ENCODE measurements at places on chromosomes 7 and 10.
A peak's percentile ranks its signal among the peaks of the same experiment; 100 is the strongest.

DNA sequence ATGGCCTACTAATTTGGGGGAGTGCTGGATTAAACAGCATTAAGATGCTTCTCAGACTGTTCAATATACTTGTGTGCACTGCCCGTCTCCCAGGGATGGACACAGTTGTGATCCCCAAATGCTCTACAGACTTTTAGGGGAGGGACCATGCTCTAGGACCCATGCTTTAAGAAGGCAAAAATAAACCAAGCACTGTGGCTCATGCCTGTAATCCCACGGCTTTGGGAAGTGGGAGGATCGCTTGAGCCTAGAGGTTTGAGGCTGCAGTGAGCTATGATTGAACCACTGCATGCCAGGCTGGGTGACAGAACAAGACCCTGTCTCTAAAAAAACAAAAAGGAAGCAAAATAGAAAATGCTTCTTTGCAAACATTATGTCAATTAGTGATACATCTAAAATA, 102.6 kb downstream of the VOPP1 start:
- H3K4me3 ChIP-seq, result no peak overlapping the region
- no peaks in the 10 kb centered on the region for H3K4me1 ChIP-seq
- H3K36me3 ChIP-seq, result no peaks in the 10 kb centered on the region
- H3K27me3 ChIP-seq, result no peaks in the 10 kb centered on the region
- H3K27ac ChIP-seq, result no peak overlapping the region
- DNase-seq, result no peak

GRCh38 chr7:29877196-29877595, 70.9 kb downstream of the WIPF3 start:
- H3K27ac ChIP-seq, result no peak overlapping the region
- no peaks in the 10 kb centered on the region for H3K36me3 ChIP-seq
- DNase-seq, result no peak
- H3K4me1 ChIP-seq, result no peaks in the 10 kb centered on the region

DNA sequence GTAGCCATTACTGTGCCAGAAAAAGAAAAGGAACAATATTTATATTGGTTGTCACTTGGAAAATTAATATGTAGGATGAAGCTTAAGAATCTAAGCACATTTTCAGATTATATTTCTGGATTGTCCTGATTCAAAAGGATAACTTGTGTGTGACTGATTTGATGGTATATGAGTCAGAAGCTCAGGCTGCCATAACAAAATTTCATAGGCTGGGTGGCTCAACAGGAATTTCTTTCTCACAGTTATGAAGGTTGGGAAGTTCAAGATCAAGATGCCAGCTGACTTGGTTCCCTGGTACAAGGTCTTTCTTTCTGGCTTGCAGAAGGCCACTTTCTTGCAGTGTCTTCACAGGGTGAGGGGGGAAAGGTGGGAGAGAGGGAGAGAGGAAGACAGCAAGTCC, 108.5 kb downstream of the ST7 start:
- no peaks in the 10 kb centered on the region for H3K4me1 ChIP-seq
- H3K27me3 ChIP-seq, result no peaks in the 10 kb centered on the region
- no peak for DNase-seq

- no peak overlapping the region for H3K4me3 ChIP-seq
- no peak overlapping the region for H3K27ac ChIP-seq
- H3K27me3 ChIP-seq, result no peaks in the 10 kb centered on the region
- no peaks in the 10 kb centered on the region for H3K36me3 ChIP-seq
- DNase-seq, result no peak
These were observed 1391.1 kb upstream of the LRRTM3 start for GRCh38 chr10:65534771-65535170.

GRCh38 chr7:81408728-81409127, 361.1 kb downstream of the HGF start:
- no peak overlapping the region for H3K27ac ChIP-seq
- no peaks in the 10 kb centered on the region for H3K4me1 ChIP-seq
- DNase-seq, result no peak

DNA sequence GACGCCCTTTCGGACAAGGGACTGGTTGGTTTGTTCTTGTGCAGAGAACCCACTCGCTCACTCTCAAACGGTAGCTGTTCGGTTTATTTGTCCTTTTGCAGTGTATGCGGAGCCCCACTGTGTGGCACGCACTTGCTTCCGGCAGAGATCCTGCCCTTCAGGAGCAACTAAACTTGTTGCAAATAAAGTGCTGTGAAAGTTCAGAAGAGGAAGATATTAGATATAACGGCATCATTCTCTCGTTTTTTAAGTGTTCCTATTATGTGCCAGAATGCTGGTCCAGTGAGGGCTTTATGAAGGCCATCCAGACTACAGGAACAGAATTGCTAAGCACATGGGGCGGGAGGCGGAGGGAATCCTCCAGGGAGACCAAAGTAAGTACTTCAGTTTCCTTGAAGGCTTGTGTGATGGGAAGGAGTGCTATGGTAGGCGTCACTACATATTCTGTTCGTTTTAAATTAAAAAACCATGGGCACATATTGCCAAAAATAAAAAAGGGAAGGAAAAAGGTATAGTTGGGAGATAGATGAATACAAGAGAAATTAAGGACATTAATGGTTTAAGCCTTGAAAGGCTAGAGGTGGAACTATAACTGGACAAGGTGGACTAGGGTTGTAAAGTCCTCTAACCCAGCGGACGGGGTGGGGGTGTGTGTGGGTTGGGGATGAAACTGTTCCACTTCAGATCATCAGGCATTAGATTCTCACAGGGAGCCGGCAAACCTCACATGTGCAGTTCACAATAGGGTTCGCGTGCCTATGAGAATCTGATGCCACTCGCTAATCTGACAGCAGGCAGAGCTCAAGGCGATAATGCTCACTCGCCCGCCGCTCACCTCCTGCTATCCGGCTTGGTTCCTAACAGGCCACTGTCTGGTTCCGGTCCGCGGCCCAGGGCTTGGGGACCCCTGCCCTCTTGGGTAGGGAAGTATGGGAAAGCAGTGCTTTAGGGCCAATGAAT, 704 bp upstream of the ERLIN1 start:
- no peaks in the 10 kb centered on the region for H3K27me3 ChIP-seq
- peak overlapping the region; percentile 76 for H3K27ac ChIP-seq
- DNase-seq, result peak; percentile 24
- peak overlapping the region; percentile 71 for H3K4me3 ChIP-seq
- H3K4me1 ChIP-seq, result peaks cover 4% of the 10 kb centered on the region

GRCh38 chr10:120931423-120931822, 80.3 kb downstream of the WDR11 start:
- H3K27ac ChIP-seq, result no peak overlapping the region
- H3K36me3 ChIP-seq, result no peaks in the 10 kb centered on the region
- no peaks in the 10 kb centered on the region for H3K4me1 ChIP-seq
- H3K4me3 ChIP-seq, result no peak overlapping the region
- DNase-seq, result no peak

- DNase-seq, result no peak
- H3K4me3 ChIP-seq, result no peak overlapping the region
- H3K36me3 ChIP-seq, result no peaks in the 10 kb centered on the region
- no peaks in the 10 kb centered on the region for H3K4me1 ChIP-seq
- H3K27ac ChIP-seq, result no peak overlapping the region
These were observed 13.1 kb upstream of the LIPF start for GRCh38 chr10:88651101-88651551.

DNA sequence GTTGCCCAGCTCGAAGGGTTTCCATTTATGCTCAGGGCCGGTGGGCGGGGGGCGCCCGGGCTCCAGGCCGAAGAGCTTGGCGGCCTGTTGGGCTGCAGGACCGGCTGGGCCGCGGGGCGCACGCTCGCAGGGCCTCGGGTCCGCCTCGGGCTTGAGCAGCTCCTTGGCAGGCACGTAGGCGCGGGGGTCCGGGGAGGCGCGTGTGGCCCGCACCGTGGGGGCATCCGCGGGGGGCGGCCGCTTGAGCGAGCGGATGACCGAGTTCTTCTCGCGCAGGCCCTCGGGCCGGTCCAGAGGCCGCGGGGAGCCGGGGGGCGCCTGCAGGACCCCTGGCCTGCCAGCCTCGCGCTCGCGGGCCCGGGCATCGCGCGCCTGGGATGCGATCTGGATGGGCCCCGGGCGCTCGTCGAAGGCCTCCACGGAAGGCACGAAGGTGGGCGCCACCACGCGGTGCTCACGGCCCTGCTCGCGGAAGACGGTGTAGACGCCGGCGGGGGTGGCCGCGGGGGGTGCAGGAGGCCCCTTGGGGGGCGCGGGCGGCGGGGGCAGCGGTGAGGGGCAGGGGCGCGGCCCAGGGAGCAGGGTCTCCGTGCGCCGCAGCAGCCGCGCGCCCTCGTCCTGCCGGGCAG, 35.2 kb downstream of the TNRC18 start:
- no peak overlapping the region for H3K27ac ChIP-seq
- H3K4me3 ChIP-seq, result no peak overlapping the region
- peaks cover 6% of the 10 kb centered on the region for H3K4me1 ChIP-seq

DNA sequence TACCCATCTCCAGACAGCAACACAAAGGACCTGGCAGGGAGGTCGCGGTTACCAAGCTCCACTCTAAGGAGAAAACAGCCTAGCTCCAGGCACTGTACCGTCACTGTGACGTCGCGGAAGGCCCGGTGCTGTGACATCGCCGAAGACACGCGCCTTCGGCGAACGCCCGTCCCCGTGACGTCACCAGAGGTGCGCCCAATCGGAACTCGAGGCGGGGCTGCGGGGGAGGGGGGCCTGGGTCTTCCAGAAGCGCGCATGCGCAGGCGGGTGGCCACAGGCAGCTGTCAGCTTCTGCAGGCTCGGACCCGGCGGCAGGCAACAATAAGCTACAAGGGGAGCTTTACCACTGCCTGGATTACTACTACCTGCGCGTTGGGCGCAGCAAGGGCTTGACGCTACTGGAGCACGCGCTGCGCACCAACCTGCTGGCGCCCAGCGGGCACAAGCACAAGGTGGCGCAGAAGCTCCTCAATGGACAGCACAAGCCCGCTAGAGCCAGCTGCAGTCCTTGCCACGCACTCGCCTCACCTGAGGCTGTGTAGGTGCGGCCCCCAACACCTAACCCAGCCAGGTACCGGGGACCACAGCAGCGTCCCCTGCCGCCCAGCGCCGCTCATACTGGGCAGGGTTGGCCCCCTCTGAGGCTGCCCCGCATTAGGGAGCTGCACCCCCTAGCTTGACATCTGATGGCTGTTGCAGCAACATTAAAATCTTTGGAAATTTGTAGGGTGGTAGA, 208.4 kb downstream of the TPST1 start:
- DNase-seq, result peak; percentile 52
- no peaks in the 10 kb centered on the region for H3K4me1 ChIP-seq
- peak overlapping the region; percentile 40 for H3K4me3 ChIP-seq
- H3K27ac ChIP-seq, result peak overlapping the region; percentile 43
- H3K36me3 ChIP-seq, result no peaks in the 10 kb centered on the region

- H3K27me3 ChIP-seq, result no peaks in the 10 kb centered on the region
- H3K4me3 ChIP-seq, result no peak overlapping the region
- no peak overlapping the region for H3K27ac ChIP-seq
- no peaks in the 10 kb centered on the region for H3K36me3 ChIP-seq
- no peaks in the 10 kb centered on the region for H3K4me1 ChIP-seq
- no peak for DNase-seq
These were observed 135.9 kb downstream of the ARHGAP12 start for GRCh38 chr10:31792745-31793144.

DNA sequence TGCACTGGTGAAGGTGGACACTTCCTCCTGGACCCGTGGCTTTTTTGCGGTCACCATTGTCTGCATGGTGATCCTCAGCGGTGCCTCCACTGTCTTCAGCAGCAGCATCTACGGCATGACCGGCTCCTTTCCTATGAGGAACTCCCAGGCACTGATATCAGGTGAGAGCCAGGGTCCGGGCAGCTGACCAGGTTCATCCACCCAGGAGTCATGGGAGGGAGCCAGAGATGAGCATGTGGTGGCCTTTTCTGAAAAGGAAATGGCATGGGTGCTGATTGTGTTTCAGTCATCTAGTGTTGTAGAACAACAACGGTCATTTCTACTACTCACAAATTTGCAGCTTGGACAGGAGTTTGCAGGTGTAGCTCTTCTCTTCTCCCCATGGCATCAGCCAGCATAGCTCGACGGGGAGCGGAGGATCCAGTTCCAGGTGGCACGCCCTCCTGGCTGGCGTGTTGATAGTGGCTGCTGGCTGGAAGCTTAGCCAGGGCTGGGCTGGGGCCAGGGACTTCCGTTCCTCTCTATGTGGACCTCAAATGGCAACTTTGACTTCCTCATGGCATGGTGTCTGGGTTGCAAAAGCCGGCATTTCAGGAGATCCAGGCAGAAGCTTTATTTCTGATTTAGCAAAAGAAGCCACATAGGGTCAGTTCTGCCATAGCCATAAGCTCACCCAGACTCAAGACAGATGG, 32.7 kb downstream of the SLC29A3 start:
- H3K27ac ChIP-seq, result no peak overlapping the region
- peak; percentile 75 for DNase-seq
- no peaks in the 10 kb centered on the region for H3K36me3 ChIP-seq
- peaks cover 10% of the 10 kb centered on the region for H3K4me1 ChIP-seq

- no peaks in the 10 kb centered on the region for H3K27me3 ChIP-seq
- DNase-seq, result no peak
- H3K27ac ChIP-seq, result peak overlapping the region; percentile 93
- H3K36me3 ChIP-seq, result no peaks in the 10 kb centered on the region
- peaks cover 9% of the 10 kb centered on the region for H3K4me1 ChIP-seq
These were observed 2.0 kb downstream of the BAZ1B start for GRCh38 chr7:73519867-73520672.

- H3K36me3 ChIP-seq, result no peaks in the 10 kb centered on the region
- no peak for DNase-seq
- H3K27me3 ChIP-seq, result no peaks in the 10 kb centered on the region
- H3K4me3 ChIP-seq, result no peak overlapping the region
These were observed 22.8 kb downstream of the GRID1 start for GRCh38 chr10:86343761-86344160.

- H3K36me3 ChIP-seq, result no peaks in the 10 kb centered on the region
- H3K27ac ChIP-seq, result peak overlapping the region; percentile 99
- H3K4me3 ChIP-seq, result peak overlapping the region; percentile 97
These were observed 650 bp upstream of the TM9SF3 start for GRCh38 chr10:96587264-96588059.

DNA sequence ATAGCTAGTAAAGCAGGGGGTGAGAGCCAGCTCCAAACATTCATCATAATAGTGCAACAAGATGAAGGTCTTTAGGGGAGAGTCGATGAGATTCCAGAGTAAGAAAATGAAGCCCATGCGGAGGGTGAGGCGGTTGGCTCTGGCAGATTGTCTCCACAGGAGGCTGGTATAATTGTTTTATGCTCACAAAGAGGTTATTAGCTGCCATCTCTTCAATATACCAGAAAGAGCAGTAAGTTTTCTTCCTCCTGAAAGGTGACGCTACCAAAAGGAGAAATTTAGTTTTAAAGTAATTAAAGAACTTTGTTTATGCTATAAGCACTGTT, 59.2 kb upstream of the KCNIP2 start:
- H3K4me1 ChIP-seq, result no peaks in the 10 kb centered on the region
- no peak overlapping the region for H3K27ac ChIP-seq
- H3K36me3 ChIP-seq, result no peaks in the 10 kb centered on the region
- H3K4me3 ChIP-seq, result no peak overlapping the region
- no peak for DNase-seq
